Amniotic epithelial cell (primary cell): ENCODE measurements at places on chromosomes 3 and 15.

DNA sequence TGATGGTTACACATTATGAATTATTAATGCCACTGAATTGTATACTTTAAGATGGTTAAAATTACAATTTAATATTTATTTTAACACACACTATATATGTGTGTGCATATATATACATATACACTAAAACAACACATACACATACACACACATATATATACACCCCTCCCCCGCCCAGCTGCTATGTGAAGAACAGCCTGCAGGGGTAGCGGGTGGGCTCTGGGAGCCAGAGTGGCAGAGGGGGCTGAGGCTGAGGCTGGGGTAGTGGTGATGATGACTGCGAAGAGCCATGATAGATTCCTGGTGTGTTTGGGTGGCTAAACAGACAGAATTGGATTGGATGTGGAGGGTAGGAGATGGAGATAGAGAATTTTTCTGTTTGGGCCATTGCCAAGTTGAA lies 39.4 kb upstream of the APEH start:
- no peak for DNase-seq

- no peak for DNase-seq
These were observed 216.1 kb upstream of the ROPN1 start for GRCh38 chr3:124207873-124208485.

- DNase-seq: no peak
These were observed 62.0 kb downstream of the LEKR1 start for GRCh38 chr3:156888176-156888575.

GRCh38 chr3:67362686-67363085 lies 291.7 kb downstream of the SUCLG2 start:
- DNase-seq: peak; percentile 92

DNA sequence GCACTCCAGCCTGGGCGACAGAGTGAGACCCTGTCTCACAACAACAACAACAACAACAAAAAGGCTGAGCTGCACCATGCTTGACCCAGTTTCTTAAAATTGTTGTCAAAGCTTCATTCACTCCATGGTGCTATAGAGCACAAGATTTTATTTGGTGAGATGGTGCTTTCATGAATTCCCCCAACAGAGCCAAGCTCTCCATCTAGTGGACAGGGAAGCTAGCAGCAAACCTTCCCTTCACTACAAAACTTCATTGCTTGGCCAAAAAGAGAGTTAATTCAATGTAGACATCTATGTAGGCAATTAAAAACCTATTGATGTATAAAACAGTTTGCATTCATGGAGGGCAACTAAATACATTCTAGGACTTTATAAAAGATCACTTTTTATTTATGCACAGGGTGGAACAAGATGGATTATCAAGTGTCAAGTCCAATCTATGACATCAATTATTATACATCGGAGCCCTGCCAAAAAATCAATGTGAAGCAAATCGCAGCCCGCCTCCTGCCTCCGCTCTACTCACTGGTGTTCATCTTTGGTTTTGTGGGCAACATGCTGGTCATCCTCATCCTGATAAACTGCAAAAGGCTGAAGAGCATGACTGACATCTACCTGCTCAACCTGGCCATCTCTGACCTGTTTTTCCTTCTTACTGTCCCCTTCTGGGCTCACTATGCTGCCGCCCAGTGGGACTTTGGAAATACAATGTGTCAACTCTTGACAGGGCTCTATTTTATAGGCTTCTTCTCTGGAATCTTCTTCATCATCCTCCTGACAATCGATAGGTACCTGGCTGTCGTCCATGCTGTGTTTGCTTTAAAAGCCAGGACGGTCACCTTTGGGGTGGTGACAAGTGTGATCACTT lies 2.0 kb downstream of the CCR5 start:
- DNase-seq: peak; percentile 35

- peak; percentile 67 for DNase-seq
These were observed 10.2 kb downstream of the PPARG start for GRCh38 chr3:12299026-12299425.
